Prostate gland (tissue), 2 donors: ENCODE measurements at places on chromosomes 3 and 15. TPM values are rescaled to one million over a fixed set of nuclear protein-coding genes. Genes with fewer than 3 reads are reported as not detected.

The GOLGA8S gene
- 1.5 TPM for total RNA-seq

The NANOGP8 gene
- total RNA-seq: not detected

GRCh38 chr15:35936284-35936683 is 390.3 kb upstream of the DPH6 start:
- H3K4me1 ChIP-seq: no peaks in the 10 kb centered on the region
- no peak overlapping the region for H3K27ac ChIP-seq
- DNase-seq: no peak
- H3K27me3 ChIP-seq: no peaks in the 10 kb centered on the region

DNA sequence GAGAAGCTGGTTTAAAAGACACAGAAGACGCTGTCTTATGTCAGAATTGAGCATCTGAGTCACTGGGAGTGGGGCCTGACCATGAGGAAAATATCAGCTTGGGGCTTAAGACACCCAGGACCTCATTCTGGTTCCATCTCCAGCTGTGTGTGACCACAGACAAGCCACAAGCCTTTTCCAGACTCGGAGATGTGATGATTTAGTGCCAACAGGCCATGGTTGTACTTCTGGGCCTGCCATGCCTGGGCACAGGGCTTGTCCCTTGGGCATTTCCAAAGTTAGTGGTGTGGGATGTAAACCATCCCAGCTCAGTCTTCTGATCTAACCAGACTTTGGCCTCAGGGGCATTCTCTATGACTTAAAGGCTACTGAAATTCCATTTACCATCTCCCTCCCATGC is 269.8 kb downstream of the RYR3 start:
- no peak overlapping the region for H3K4me3 ChIP-seq
- no peak for DNase-seq
- no peaks in the 10 kb centered on the region for H3K27me3 ChIP-seq
- H3K27ac ChIP-seq: no peak overlapping the region

GRCh38 chr15:78170848-78171773 is 21.9 kb downstream of the IDH3A start:
- no peaks in the 10 kb centered on the region for H3K27me3 ChIP-seq
- peaks cover 13% of the 10 kb centered on the region for H3K36me3 ChIP-seq
- DNase-seq: peak; percentile 22
- no peaks in the 10 kb centered on the region for H3K4me1 ChIP-seq
- H3K27ac ChIP-seq: no peak overlapping the region
- no peak overlapping the region for H3K4me3 ChIP-seq

DNA sequence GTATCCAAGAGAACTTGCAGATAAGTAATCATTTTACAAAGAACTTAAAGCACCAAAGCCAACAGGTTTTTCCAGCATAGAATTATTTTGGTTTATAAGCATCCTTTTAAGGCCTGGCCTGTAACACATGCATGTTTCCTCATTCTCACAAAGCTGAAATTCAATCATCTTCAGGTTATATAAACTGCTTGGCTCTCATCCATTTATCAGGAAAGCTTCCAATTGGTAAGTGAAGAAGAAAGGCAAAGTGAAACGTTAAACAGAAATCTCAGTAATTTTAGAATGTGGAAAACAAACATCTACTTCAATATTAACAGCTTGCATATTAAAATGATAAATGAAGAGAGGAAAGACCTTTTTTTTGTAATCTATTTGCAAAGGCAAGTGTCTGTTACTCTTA is 1.6 kb downstream of the SERP1 start:
- peaks cover 4% of the 10 kb centered on the region for H3K4me1 ChIP-seq
- no peak for DNase-seq
- no peaks in the 10 kb centered on the region for H3K27me3 ChIP-seq
- peak overlapping the region; percentile 84 for H3K4me3 ChIP-seq
- no peaks in the 10 kb centered on the region for H3K36me3 ChIP-seq
